ENCODE measurements at places on chromosomes 6 and 20. TPM values are rescaled to one million over a fixed set of nuclear protein-coding genes. Genes with fewer than 3 reads are reported as not detected.

RRAGD gene
- total RNA-seq: 5.6 TPM

TREM2 gene
- not detected for total RNA-seq

TNFRSF21 gene
- 24.2 TPM for total RNA-seq

PHACTR1 gene
- 2.0 TPM for total RNA-seq

SYNCRIP gene
- 129 TPM for total RNA-seq

TP53TG5 gene
- not detected for total RNA-seq

PI16 gene
- not detected for total RNA-seq

JARID2 gene
- 35.3 TPM for total RNA-seq

C6orf58 gene
- 0.18 TPM for total RNA-seq

MAFB gene
- total RNA-seq: 10.8 TPM

PXDC1 gene
- 33.8 TPM for total RNA-seq

TREM1 gene
- 0.34 TPM for total RNA-seq

ERMARD gene
- total RNA-seq: 45.6 TPM

NELFCD gene
- total RNA-seq: 106 TPM

DNA sequence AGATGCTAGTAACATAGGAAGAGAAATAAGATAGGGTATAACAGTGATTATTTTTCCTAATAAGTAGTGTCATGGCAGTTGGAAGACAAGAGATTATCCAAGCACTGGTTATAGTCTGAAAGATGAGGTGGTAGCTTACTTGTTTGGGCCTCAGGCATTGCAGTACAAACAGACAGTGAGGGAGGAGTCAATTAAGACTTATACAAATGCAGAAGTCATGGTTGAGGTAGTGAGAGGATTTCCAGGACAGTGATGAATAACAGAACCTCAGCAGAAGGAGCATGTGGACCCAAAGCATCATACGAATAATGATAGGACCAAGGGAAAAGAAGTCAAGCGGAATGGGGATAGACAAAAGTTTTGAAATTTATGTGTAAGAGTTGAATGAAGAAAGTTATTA, 53.5 kb downstream of the HCRTR2 start:
- DNase-seq: no peak

DNA sequence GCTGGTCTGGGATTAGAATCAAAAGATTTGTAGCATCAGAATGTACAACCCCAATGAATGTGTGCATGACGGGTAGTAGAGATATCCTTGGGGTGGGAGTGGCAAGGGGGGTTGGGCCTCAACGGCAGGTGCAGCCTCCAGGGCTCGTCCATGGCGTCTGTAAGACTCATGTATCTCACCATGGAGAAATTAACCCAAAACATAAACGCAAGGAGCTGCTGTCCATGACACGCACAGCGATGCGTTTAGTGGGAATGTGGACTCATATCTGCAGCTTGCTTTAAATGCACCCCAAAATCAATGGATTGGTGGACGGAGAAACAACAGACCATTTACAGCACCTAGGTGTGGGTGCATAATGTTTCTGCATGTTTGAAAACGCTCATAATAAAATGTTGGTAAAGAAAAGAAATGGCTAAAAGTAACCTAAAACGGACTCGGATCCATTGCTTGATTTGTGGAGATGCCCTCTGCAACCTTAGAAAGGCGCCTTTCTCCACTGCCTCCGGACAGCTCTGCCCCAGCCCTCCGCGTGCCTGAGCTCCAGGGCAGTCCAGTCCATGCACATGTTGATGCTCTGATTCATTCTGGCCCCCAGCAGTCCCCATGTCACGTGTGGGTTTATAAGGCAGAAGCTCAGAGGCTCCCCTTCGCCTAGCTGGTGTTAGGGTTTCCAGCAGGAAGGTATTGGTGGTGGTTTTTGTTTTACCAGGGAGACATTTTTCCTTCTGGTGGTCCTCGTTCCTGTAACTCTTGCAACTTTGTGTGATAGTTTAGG, 24.5 kb downstream of the PYGB start:
- DNase-seq: no peak

DNA sequence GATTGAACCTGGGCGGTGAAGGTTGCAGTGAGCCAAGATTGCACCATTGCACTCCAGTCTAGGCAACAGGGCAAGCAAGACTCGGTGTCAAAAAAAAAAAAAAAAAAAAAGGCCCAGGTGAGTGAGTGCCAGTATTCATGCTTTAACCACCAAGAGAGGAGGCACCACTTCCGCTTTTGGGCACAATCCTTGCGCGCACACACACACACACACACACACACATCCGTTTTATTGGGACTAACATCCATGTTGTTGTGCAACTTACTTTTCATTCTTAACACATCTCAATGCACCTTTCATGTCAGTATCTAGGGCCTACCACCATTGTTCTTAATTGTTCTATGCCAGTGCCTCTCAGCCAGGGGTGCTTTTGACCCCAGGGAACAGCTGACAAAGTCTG, 263.0 kb downstream of the CDC5L start:
- no peak for DNase-seq

- no peak for DNase-seq
These were observed 48.0 kb upstream of the FOXQ1 start for GRCh38 chr6:1263850-1264377.

GRCh38 chr6:159726255-159726917, 920 bp upstream of the WTAP start:
- DNase-seq: no peak

GRCh38 chr6:16399158-16399557, 160.8 kb downstream of the GMPR start:
- DNase-seq: no peak

- no peak for DNase-seq
These were observed 155.8 kb downstream of the GRM4 start for GRCh38 chr6:33990061-33990541.

GRCh38 chr6:159969204-159969912, 476 bp downstream of the IGF2R start:
- DNase-seq: peak; percentile 65

- no peak for DNase-seq
These were observed 50.2 kb downstream of the ARHGAP18 start for GRCh38 chr6:129659590-129660345.

- DNase-seq: no peak
These were observed 14.3 kb downstream of the PHACTR2 start for GRCh38 chr6:143691900-143692636.

DNA sequence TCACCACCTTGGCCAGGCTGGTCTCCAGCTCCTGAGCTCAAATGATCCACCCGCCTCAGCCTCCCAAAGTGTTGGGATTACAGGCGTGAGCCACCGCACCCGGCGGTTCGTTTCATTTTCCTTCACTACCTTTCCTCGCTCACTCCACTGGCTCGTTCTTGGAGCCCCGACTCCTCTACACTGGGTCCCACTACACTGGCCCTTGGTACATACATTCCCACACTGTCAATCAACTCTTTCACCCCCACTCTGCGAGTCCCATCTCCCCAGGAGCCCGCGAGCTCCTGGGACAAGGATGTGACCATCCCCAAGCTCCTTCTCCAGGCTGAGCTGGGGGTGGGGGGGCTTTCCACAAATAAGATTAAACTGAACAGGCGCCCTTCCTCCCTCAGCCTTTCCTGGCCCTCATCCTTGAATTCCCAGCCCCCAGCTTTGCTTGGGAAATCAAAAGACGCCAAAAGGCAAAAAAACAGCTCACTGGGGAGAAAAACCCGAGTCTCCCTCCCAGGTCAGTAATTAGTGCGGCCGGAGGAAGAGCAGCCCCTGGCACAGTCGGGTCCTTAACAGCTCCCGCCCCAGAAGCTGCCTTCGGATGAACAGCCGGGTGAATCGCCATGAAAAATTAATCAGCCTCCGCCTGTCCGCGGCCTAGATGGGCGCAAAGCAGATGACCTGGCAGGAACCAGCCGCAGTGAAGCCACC, 42.8 kb upstream of the LY86 start:
- no peak for DNase-seq

- no peak for DNase-seq
These were observed 350.1 kb downstream of the RFPL4B start for GRCh38 chr6:112697265-112697664.

DNA sequence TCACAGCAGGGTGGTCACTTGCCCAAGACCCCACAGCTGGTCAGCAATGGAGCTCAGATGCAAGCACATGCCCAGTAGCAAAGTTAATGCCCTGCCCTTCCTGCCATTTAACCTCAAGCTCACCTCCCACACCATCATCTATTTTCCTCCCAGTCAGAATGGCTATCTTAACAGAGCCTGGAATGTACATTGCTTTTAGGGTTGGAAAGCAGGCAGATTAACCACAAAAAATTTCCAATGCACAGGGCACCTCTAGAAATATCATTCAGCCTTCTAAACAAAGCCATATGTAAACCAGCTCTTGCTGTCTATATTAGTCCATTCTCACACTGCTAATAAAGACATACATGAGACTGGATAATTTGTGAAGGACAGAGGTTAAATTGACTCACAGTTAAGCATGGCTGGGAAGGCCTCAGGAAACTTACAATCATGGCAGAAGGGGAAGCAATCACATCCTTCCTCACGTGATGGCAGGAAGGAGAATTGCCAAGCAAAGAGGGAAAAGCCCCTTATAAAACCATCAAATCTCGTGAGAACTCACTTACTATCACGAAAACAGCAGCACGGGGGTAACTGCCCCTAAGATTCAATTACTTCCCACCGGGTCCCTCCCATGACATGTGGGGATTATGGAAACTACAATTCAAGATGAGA, 106.9 kb downstream of the FYN start:
- no peak for DNase-seq

DNA sequence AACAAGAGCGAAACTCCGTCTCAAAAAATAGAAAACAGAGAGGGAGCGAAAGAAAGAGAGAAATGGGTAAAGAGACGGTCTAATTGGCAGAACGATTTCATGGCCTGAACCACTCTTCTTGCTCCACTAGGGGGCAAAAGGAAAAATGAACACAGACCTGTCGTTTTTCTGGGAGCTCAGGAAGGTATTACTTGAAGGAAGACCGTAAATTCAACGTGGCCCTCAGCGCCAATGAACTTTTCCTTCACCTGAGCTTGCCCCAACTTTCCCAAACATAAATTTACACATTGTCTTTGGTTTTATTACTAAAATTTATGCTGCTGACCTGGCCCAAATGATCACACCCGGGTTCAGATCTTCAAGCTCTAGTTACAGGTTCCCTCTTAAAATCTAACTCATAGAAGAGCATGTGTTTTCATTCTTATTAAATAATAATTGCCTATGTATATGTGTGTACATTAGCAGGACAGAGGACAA, 67.3 kb downstream of the ATP9A start:
- no peak for DNase-seq

DNA sequence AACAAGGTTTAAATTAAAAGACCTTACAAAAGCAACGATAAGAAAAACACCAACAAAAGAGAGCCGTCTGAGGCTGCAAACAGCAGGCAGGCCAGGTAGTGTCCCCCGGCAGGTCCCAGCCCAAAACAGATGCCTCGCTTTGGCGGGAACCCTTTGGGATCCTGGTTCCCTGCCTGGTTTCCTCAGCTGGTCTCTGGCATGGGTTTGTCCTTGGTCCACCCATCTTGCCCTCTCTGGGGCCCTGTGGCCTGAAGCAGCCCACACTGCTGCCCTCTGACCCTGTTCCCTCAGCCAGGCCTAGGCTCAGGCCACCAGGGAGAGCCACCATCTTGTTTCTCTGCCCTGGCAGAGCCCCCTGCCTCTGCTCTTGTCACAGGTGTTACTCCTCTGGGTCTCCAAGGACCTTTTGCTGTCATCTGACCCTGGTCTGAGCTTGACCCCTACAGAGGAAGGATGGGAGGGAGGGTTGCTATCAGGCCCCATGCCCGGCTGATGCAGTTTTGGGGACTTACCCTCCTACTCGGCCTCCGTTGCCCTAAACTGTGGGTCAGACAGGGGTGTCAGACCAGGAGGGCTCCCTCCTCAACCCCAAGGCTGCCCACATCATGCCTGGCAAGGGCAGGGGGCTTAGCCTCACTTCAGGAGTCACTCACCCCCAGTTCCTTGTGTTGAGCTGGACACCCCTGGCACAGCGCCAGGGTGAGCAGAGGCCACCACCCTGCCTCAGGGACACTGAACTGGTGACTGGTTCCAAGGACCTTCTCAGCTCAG, 30.6 kb upstream of the GRM4 start:
- no peak for DNase-seq

GRCh38 chr20:11745145-11745544, 172.5 kb upstream of the BTBD3 start:
- no peak for DNase-seq

DNA sequence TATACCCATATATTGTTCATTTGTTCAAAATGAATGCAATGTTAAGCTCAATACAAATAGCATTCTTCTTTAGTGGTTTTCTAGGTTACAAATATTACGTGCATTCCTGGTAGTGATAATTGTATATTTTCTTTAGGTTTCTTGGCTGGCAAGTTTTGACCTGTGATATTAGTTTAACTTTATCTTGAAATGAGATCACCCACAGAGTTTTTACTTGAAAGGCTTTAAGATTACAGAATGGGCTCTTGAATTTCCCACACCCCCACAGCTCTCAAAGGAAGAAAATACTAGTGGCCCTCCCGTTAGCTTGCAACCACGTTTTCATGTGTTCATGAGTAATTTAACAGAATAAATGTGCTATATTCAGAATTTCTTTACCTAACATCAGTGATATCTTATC, 1315.5 kb upstream of the GJE1 start:
- no peak for DNase-seq

GRCh38 chr6:165647041-165647440, 16.0 kb downstream of the PDE10A start:
- no peak for DNase-seq

DNA sequence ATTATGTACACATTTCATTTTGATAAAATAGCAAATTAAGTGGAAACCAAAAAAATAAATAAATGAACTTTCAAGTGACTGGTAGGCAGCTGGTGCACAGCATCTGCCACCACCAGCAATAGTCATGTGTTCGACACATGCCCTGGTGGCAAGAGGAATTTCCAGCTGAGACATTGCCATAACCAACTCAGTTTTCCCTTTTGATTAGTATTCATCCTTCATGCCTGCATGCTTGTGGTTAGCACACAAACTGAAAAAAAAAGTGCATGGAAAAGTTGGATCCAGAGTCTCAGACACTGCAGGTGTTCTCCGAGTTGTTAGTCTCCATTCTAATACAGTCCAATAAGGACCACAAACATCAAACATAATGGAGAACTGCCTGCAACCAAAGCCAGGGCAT, 156.0 kb upstream of the SOX4 start:
- no peak for DNase-seq

DNA sequence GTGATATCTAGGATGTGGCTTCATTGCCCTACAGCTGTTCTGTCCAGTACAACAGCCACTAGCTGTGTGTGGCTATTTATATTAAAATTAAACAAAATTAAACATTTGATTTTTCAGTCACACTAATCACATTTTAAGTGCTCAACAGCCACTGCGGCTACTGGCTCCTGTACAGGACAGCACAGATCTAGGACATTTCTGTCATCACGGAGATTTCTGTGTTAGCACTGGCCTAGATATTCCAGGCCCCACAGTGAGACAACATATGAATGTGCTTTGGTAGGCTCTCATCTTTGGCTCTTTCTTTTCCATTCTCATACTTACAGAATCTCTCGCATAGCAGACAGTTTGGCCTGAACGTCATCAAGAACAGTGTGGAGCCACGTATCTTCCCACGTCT, 48.4 kb upstream of the ZBTB24 start:
- DNase-seq: no peak

GRCh38 chr6:55141611-55142010, 32.7 kb upstream of the HCRTR2 start:
- DNase-seq: no peak
